Renal pelvis (tissue), 12 donors: ENCODE measurements at places on chromosomes 13 and 19. TPM values are rescaled to one million over a fixed set of nuclear protein-coding genes. Genes with fewer than 3 reads are reported as not detected.

GPR4 gene
- 3.8 TPM for polyA plus RNA-seq

DNA sequence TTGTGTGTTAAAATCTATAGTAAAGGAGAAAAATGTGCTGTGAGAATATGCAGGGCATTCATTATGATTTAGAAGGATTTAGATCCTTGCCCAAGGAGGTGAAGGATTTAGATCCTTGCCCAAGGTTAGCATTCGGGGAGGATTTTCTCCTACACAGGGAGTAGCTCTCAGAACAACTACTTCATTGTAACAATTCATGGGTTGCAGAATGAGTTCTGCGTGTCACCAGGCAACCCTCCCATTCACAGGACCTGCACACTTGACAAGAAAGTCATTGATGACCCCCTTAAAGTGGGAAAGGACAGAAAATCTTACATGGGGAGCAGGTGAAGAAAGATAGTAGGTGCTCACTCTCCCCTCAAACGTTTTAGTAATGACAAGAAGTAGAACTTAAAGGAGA lies 167.1 kb upstream of the MAB21L1 start:
- no peak for DNase-seq

- no peak for DNase-seq
Measured at GRCh38 chr19:43460362-43461016, 4.9 kb downstream of the LYPD3 start.

GRCh38 chr19:34734537-34735103 lies 577 bp downstream of the ZNF181 start:
- no peak for DNase-seq

GRCh38 chr13:30481241-30481760 lies 15.6 kb upstream of the HMGB1 start:
- no peak for DNase-seq
